ENCODE measurements at places on chromosomes 6 and 20. TPM values are rescaled to one million over a fixed set of nuclear protein-coding genes. Genes with fewer than 3 reads are reported as not detected.

GRCh38 chr20:36526521-36527011 lies 14.8 kb upstream of the MYL9 start:
- peaks cover 46% of the 10 kb centered on the region for H3K36me3 ChIP-seq
- no peak overlapping the region for H3K4me3 ChIP-seq
- H3K27ac ChIP-seq = peak overlapping the region; percentile 50
- DNase-seq = no peak

DNA sequence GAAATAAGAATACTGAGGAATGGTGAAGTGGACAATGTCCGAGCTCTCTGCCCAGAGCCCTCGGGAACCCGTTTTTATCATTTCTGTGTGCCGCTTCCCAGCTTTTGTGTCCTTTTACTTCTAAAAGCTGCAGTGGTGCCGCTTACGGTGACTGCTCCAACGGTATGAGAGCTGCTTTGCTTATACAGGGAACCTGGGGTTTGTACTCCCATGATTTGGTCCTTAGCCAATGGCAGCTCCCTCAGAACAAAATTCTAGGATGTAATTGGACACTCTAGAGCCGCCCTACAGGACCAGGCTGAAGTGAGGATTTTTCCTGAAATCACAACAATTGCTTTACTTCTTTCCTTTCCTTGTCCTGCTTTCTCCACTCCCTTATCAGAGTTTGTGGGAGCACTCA lies 24.2 kb upstream of the PCSK2 start:
- no peaks in the 10 kb centered on the region for H3K4me1 ChIP-seq
- H3K27ac ChIP-seq = no peak overlapping the region
- H3K4me3 ChIP-seq = no peak overlapping the region
- H3K27me3 ChIP-seq = peaks cover 65% of the 10 kb centered on the region
- DNase-seq = no peak

DNA sequence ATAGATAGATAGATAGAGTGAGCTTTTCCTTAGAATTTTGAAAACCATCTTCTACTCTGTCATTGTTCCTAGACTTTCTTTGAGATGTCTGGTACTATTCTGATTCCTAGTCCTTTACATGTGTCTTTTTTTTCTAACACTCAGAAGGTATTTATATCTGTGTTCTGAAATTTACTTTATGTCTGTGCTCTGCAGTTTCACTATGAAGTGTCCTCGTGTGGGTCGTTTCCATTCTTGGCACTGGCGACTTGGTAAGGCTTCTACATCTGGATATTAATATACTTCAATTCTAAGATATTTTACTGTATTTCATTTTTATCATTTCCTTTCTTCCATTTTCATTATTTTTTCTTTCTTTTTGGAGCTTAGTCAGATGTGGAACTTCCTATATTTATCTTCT lies 87.0 kb downstream of the FHL5 start:
- DNase-seq = no peak
- H3K4me1 ChIP-seq = no peaks in the 10 kb centered on the region
- peaks cover 36% of the 10 kb centered on the region for H3K27me3 ChIP-seq

- no peaks in the 10 kb centered on the region for H3K4me1 ChIP-seq
- no peaks in the 10 kb centered on the region for H3K36me3 ChIP-seq
- no peak overlapping the region for H3K4me3 ChIP-seq
- H3K27ac ChIP-seq = no peak overlapping the region
- no peak for DNase-seq
These were observed 132.4 kb downstream of the DNAH8 start for GRCh38 chr6:38847497-38847896.

DNA sequence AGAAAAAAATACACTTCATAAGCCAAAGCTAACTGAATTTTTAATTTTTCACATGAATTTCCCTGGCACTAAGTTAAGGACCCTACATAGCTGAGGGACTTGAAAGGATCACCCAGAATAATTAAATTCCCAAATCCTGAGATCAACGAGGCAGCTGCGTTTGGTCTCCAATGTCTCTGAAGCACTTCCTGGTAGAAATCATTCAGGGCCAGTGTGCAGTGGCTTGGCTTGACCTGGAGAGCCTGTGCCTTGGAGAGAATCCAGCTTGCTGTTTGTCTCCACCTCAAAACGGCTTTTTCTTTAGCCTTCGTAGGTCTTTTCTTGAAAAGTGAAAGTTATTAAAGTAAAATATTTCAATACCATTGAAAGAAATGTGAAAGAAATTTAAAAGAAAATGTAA lies 92.4 kb downstream of the SMOC2 start:
- no peaks in the 10 kb centered on the region for H3K4me1 ChIP-seq
- DNase-seq = no peak
- no peaks in the 10 kb centered on the region for H3K36me3 ChIP-seq
- H3K27ac ChIP-seq = no peak overlapping the region
- no peak overlapping the region for H3K4me3 ChIP-seq

The LPIN3 gene
- total RNA-seq = 21.3 TPM
